ENCODE measurements at places on chromosomes 5 and 9.

GRCh38 chr5:114408847-114409246, 47.0 kb downstream of the KCNN2 start:
- no peak for DNase-seq

DNA sequence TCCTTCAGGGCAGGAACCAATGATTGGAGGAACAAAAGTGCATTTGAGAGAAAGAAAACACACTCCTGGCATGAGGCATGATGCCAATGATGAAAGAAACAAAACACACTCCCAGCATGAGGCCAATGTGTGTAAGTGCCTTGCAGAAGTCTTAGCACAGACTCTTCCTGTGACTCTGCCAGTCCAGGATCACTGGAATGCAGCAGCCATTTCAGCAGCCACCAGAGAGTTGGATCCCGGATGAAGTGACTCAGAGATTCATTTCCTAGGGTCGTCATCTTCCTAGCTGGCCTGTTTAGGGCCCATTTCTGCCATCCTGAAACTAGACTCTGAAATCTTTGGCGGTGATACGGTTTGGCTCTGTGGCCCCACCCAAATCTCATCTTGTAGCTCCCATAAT, 212.5 kb downstream of the CFAP90 start:
- no peak for DNase-seq

DNA sequence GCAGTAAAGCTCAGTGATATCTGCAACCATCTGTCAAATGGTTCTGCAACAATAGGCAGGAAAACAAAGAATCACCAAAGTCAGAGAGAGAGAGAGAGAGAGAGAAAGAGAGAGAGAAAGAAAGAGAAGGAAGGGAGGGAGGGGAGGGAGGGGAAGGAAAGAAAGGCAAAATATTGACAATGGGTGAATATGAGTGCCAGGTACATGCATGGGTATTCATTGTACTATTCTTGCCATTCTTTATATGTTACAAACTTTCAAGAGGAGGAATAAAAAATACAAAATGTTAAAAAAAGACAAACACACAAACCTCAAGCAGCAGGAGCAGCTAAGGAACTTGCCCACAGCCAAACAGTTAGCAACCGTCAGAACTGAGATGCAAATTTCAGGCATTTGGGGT, 350.8 kb upstream of the RFX3 start:
- no peak for DNase-seq

DNA sequence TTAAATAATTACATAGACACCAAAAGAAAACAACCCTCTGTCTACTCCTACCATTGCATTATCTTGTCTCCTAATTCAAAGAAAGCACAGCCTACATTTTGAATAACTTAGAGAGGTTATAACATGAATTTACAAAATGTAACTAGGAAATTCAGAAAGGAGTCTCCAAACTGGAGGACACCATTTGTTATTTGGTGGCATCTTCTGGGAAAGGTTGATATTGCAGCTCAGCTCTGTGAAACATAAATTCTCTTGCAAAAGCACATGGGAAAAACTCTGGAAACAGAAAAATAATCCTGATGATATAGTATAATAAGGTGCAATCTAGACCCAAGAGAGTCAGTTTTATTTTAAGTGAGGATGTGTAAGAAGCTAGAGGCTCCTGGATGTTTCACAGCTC, 215.3 kb downstream of the MLLT3 start:
- DNase-seq, result no peak

DNA sequence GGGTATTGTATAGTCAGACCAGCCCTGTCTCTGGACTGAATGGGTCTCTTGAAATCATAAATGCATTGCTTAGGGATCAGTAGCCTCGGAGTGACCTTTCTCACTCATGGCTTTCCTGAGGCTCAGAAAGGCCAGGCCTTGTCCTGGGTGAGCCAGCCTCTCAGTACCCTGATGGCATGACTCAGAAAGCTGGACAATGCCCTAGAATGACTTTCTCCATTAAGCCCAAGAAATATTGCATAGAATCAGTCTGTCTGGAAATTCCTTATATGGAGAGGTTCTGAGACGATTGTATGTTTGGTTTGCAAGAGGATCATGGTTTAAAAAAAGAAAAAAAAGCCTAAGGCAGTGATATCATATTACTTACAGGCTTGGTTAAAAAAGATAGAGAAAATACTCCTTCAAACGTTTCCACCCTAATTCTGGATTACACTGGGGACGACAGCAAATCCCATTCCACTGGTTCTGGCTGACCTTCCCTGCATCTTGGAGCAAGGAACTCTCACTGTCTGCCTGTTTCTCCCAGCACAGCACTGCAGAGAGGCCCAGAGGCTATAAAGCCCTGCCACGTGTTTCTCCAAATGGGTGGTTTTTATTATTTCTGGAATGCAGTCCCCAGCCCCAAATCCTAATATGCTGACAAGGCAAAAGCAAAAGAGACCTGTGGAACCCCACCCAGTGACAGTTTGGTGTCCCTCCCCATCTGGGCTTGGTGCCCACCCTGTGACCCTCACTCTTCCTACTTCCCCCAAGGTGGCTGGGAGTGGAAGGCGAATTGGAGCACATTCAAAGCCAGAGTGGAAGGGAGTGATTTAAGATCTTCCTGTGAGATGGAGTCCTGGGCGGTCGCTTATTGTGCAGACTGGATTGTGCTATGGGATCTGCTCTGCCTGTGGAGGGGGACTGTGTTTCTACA, 34.4 kb downstream of the MAP1B start:
- DNase-seq, result no peak

DNA sequence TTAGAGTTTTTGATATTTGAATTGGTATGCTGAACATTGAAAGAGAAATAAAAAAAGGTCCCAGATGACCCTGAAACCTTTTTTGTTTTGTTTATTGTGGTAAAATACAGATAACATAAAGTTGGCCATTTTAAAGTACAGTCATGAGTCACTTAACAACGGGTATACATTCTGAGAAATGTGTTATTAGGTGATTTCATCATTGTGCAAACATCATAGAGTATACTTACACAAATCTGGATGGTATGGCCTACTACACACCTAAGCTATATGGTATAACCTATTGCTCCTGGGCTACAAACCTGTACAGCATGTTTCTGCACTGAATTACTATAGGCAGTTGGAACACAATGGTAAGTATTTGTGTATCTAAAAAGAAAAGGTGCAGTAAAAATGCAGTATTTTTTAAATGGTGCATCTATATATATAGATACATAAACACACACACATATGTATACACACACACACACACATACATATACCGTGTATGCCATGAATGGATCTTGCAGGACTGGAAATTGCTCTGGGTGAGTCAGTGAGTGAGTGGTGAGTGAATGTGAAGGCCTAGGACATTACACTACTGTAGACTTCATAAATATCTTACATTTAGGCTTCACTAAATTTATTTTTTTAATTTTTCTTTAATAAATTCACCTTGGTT, 31.0 kb downstream of the TTC1 start:
- DNase-seq, result no peak

DNA sequence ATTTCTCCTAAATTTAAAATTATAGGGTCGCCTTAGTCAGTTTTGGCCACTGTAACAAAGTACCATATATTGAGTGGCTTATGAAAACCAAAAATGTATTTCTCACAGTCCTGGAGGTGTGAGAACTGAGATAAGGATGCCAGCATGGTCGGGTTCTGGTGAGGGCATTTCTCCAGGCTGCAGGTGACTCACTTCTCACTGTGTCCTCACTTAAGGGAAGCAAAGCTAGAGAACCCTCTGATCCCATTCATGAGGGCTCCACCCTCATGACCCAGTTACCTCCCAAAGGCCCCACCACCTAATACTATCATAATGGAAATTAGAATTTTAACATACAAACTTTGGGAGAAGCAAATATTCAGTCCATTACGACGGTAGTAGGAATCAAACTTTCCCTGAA, 75.1 kb upstream of the FBN2 start:
- no peak for DNase-seq

- no peak for DNase-seq
These were observed 40.0 kb upstream of the CDH6 start for GRCh38 chr5:31153521-31153920.

GRCh38 chr5:112165399-112165798, 253.7 kb downstream of the EPB41L4A start:
- DNase-seq, result no peak

DNA sequence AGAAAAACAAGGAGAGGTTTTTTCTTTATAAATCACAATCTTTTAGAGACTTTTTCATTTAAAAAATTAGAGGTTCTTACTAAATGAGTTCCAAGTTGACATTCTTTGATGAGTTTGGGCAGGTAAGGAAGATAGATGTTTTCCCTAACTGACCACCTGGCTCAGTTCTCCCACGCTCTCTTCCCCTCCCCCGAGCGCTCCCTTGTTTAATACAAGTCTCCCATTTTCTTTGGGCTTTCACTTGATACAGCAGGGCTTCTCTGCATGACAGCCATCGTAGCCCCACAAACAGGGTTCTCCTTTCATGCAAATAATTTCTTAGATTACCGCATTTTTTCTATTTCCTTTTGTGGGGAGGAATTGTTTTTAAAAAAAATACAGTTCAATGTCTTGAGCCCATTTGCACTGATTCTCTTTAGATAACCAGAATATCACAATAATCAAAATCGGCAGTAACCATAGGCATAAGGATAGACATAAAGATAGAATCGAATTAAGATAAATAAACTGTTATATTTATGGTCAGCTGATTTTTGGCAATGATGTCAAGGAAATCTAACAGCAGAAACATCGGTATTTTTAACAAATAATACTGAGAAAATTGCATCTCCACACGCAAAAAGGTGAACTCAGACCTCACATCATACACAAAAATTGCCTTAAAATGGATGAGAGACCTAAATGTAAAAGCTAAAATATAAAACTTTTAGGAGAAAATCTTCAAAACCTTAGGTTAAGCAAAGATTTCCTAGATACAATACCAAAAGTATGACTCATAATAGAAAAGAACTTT, 325.4 kb downstream of the PIK3R1 start:
- DNase-seq, result no peak

DNA sequence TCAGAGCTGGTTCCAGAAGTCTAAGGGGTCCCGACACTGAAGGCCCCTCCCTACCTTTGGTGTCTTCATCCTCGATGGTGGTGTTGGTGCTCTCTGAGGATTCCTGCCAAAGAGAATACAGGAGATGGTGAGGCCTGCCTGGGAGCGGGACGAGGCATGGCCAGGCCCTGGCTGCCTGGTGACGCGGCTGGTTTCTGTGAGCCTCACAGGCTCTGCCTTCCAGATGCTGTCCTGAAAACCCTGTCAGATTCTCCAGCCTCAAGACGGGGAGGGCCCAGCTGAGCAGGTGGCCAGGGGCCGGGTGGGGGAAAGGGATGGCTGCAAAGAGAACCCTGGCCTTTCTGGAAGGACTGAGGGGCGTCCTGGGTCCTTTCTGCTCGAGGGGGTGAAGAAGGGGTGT, 48.8 kb downstream of the SLC6A7 start:
- DNase-seq, result no peak

DNA sequence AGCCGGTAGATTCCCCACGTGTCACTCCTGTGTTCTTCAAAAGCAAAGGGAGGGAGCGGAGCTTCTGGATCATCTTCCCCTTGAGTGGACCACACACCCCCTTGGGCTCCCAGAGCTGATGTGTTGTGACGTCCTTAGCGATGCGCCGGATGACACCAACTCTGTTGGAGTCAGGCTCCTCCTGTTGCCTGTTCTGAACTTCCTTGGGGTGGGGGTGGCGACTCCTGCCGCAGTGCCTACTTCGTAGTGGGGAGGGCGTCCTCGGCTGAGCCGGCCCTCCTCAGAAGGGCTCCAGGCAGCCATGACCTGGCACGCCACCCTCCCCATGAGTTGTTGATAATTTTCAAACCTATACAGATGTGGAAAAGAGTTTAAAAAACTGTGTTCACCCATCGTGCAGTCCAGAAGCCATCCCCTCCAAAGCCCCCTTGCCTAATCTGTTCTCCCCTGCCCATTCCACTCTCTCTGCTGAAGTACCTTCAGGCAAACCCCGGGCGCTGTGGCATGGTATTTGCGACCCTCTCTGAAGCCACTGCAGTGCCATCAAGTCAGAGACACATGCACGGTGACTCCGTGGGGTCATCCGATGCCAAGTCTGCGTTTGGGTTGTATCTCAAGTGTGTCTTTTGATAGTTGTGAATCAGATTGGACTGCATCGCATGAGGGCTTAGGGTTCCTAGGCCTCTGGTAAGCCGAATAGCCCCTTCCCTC, 16.7 kb downstream of the EXOC3 start:
- DNase-seq, result no peak

DNA sequence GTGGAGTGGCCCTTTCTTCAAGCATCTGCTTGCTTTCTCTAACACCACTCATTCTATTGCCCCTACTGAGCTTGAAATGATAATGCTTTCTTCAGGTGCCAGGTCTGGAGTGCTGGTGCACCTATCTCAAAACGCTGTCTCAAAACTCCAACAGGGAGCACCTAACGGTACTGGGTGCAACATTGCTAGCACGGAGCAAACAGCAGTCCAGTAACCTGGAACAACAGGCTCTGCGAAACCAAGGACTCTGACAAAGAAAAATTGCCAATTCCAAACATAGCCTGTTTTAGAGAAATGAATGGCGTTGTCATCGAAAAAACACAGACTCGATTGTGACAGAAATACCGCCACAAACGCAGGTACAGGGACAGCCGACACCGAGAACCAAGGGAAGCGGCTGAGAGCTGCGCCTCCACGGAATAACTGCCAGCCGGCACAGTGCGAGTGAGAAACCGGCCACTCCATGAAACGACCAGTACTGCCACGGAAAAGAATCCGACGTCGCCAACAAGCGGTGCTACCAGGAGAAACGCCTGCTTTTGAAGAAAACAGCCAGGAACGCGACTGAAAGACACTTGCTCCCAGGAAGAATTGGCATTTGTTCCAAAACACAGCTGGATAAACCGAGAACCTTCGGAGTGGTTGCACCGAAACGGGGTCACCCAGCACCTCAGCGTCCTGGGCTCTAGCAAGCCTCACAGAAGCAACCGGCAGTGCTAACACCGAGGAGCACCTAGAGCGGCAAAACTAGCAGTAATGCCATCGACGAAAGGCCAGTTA, 3.1 kb downstream of the ANXA2R start:
- DNase-seq, result no peak

DNA sequence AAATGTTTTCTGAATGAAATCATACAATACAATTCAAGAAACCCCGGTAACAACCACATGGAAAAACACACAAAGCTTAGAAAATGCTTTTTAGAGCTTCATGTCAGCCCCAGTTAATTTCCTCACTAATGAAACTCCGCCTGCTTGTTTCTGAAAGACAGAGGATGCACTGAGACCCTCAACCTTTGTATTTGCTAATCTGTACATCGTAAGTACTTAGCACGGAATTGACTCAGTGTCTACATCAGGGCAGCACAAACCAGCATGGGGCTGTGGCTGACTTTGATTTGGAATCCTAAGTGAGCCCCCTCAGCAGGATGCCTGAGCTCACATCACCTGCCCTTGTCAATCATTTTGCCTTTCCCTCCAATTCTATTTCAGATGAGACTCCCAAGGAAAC, 499.1 kb upstream of the MPDZ start:
- no peak for DNase-seq

- no peak for DNase-seq
These were observed 153.7 kb upstream of the ADCY2 start for GRCh38 chr5:7242118-7242710.

GRCh38 chr9:82726424-82727276, 336.3 kb downstream of the RASEF start:
- no peak for DNase-seq

- DNase-seq, result no peak
These were observed 57.5 kb upstream of the ADRB2 start for GRCh38 chr5:148768806-148769415.

- DNase-seq, result no peak
These were observed 8.8 kb upstream of the LCP2 start for GRCh38 chr5:170306381-170306831.

- no peak for DNase-seq
These were observed 448.0 kb downstream of the SPOCK1 start for GRCh38 chr5:137051161-137051560.

GRCh38 chr5:178162481-178162880, 8.8 kb upstream of the NHP2 start:
- no peak for DNase-seq

GRCh38 chr5:96816991-96817390, 9.2 kb upstream of the ERAP1 start:
- DNase-seq, result no peak
